ENCODE measurements at places on chromosomes 4 and X.

GRCh38 chr4:163815776-163816175, 321.3 kb downstream of the TMA16 start:
- DNase-seq, result no peak

GRCh38 chrX:102846544-102847236, 90.4 kb upstream of the RAB40AL start:
- DNase-seq, result no peak

- DNase-seq, result no peak
Measured at GRCh38 chr4:70667740-70668535, 1.6 kb upstream of the JCHAIN start.

DNA sequence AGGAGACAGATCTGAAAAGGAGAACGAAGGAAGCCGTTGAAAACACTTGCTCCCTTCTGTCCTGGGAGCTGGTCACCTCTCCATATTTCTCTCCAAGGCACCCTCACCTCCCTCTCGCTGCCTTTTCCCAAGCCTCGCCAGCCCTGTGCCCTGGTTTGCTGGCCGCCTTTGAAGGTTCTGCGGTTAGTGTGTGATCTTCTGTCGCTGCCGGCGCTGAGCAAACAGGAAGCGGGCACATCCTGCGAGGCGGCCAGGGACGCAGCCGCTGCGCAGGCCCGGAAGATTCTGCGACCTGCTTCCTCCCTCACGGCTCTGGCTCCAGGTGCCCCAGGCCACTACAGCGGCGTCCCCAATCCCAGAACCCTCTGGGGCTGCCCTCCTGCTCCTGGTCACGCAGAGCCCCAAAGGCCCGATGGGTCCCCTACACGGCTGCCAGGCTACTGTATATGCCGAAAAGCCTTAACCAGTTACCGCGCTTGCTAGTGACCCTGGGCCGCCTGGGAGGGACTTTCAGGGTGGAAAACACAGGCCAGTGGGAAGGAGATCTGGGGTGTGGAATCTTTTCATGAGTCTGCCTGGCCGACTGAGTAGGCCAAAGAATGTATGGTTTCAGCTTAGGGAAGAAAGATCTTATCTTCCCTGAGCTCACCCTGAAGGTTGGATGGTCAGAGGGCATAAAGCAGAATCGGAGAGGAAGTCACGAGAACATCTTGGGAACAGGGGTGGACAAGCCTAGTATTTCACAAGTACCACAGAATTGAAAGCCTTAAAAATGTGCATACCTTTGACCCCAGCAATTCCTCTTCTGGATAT, 2.3 kb upstream of the SASH3 start:
- peak; percentile 54 for DNase-seq

DNA sequence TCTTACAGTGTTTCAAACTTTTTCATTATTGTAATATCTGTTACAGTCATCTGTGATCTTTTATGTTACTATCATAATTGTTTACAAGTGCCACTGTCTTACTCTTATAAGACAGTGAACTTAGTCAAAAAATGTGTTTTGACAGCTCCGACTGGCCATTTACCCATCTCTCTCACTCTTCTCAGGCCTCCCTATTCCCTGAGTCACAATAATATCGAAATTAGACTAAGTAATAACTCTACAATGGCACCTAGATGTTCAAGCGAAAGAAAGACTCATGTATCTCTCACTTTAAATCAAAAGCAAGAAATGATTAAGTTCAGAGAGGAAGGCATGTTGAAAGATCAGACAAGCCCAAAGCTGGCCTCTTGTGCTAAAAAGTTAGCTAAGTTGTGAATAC, 184.2 kb downstream of the CDS1 start:
- no peak for DNase-seq

DNA sequence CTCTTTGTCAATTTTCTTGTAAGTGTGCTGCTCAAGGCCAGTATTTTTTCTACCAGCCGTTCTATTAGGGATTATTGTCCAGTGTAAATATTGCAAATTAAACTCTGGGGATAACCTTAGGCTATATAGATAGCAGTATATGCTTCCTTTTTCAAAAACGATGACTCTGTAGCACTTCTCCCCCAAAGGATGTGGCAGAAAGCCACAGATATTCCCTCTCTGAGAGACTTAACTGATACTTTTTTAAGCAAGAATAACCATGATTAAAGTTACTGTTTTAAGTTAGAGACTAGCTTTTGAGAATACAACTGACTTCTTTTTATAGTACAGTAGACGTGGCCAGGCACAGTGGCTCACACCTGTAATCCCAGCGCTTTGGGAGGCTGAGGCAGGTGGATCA, 130.0 kb downstream of the FHIP1A start:
- no peak for DNase-seq

DNA sequence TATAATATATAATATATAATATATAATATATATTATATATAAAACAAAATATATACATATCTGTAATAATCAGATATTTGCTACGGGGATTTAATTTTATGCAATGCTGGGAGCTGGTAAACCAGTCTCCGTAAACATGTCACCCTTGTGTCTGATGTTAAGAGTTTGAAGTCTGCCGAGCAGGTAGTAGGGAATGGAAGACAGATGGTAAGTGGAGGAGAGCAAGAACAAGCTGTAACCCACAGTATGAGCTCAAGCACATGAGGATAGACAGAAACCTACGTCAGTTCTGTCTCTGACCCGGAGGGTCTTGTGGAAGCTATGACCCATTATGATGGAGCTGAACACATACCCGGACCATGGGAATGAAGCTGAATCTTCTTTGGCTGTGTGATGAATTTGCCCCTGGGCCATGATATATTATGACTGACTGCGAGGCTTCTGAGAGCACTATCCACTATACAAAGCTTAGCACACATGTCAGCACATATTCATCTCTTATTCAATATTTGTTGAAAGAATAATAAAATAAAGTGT, 46.2 kb downstream of the TIGD2 start:
- no peak for DNase-seq

DNA sequence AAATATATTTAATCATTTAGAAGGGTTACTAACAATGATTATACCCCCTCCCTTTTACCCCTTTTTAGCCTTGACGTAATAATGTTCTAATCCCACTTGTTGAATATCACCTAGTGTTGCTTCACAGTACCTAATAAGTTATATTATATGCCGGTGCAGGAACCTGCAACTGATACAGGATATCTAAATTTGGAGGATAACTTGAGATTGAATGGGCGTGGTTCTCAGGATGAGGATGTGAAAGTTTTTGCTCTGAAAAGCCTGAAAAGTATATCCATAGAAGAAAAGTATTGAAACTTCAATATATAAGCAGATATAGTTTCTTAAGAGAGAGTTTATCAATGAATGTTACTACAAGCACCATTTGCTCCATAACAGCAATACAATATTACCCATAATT, 59.8 kb downstream of the ZNF711 start:
- no peak for DNase-seq

DNA sequence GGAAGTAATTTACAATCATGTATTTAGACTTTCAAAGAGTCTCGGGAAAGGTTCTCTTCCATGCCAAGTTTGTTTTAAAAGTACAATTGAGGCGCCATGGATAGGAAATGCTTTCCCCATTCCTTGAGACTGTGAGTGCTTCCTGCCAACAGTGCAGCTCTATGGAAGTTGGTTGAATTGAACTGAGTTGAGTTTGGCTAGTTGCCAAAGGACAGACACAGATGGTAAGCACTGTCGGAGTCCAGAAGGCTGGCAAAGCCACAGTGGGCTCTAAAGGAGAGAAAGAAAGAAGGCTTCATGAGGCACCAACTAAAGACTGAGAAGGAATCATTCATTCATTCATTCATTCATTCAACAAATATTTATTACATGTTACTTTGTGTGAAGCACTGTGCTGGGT, 4.3 kb upstream of the KCNE5 start:
- DNase-seq, result no peak

DNA sequence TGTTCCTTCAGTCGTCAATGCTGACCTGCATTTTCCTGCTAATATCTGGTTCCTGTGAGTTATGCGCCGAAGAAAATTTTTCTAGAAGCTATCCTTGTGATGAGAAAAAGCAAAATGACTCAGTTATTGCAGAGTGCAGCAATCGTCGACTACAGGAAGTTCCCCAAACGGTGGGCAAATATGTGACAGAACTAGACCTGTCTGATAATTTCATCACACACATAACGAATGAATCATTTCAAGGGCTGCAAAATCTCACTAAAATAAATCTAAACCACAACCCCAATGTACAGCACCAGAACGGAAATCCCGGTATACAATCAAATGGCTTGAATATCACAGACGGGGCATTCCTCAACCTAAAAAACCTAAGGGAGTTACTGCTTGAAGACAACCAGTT, 12.6 kb downstream of the TLR8 start:
- no peak for DNase-seq

GRCh38 chr4:169440446-169440845, 169.7 kb upstream of the SH3RF1 start:
- no peak for DNase-seq

DNA sequence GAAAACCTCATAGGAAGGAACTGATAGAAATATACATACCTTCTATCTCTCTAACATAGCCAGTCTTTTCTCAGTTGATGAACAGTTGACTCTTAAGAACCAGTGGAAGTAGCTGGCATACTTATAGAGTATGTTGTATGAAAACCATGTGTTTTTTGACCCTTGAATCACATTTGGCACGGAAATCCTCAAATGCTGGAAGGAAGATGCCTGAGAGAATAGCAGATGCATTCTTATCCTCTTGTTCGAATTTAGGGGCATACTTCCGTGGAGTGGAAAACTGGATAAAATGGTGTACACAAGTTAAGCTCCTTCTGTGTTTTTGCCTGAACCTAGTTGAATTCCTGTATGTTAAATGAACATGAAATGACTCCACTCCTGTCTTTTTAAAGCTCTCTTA, 145.5 kb downstream of the PCDH7 start:
- no peak for DNase-seq

DNA sequence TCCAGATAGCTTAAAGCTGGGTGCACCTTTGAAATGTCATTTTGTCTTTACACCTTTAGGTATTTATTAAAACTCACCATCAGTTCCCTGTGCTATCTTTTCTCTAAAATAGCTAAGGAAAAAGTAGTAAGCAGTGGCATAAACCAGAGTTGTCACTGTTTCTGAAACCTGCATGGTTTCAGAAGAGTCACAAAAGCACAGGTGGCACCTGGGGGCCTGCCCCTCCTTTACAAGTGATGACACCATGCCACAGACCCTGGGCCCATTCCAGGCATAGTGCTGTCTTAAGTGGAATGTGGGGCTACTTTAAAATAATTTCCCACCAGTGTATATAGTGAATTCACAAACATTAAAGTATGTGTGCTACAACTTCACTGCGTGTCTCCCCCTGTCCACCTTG, 47.8 kb downstream of the DCUN1D4 start:
- no peak for DNase-seq

DNA sequence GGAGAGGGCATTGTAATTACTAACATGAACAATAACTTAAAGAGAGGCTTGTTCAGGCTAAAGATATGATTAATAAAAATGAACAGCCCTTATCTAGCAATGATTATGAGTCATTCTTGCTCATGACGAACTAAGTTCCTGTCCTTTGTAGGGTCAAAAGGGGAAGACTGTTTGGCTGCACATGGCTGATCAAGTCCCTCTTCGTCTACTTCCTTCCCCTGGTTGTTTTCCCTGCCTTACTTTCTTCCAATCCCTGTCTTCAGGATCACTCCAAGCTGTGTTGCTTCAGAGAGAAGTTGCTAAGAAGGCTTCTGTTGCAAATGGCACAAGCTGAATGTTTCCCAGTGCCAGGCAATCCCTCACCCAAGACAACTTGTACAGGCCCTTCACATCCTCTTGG, 115.0 kb upstream of the HS3ST1 start:
- DNase-seq, result no peak

- DNase-seq, result no peak
Measured at GRCh38 chrX:9279234-9279544, 185.7 kb upstream of the TBL1X start.

DNA sequence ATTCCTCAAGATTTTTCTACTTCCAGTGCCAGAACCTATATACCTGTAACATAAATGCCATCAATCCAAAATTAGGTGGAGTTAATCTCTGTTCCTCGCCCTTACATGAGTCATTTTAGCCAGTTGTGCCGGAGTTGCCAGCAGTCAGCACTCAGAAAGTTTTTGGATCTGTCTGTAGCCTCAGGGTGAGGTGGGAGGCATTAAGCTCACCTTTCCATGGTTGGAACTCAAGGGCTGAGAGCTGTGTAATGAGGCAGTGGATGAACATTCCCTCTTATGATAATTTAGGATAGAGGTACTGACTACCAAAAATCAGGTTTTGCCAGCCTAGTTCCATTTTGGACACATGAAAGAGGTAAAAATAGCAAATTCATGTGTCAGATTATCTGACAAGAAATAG, 1553.1 kb upstream of the ADGRL3 start:
- DNase-seq, result no peak

DNA sequence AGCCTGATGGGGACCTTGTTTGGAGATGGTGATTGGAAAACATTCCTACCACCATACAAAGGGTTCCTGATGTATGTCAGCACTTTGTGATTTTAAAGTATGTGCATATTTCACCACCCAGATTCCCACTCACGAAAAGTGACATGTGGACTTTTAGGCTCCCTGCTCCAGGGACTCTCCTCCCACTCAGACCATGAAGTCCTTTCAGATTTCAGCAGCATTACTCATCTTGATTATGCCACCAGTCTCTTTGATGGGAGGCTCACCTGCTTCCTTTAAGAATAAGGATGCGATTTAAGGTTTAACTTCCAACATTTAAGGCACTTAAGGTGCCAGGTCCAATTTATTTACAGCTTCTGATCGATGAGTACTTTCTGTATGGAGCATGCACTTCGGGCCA, 204.4 kb downstream of the PPARGC1A start:
- no peak for DNase-seq

- no peak for DNase-seq
Measured at GRCh38 chr4:165662341-165662740, 210.7 kb upstream of the TLL1 start.

GRCh38 chrX:131288738-131289511, at the start of gene IGSF1:
Gene IGSF1 (minus strand): TSS chrX:131289306. CDS start chrX:131286674, 2,632 bp downstream.
- no peak for DNase-seq

GRCh38 chrX:13376857-13377549, 57.1 kb upstream of the ATXN3L start:
- DNase-seq, result no peak

DNA sequence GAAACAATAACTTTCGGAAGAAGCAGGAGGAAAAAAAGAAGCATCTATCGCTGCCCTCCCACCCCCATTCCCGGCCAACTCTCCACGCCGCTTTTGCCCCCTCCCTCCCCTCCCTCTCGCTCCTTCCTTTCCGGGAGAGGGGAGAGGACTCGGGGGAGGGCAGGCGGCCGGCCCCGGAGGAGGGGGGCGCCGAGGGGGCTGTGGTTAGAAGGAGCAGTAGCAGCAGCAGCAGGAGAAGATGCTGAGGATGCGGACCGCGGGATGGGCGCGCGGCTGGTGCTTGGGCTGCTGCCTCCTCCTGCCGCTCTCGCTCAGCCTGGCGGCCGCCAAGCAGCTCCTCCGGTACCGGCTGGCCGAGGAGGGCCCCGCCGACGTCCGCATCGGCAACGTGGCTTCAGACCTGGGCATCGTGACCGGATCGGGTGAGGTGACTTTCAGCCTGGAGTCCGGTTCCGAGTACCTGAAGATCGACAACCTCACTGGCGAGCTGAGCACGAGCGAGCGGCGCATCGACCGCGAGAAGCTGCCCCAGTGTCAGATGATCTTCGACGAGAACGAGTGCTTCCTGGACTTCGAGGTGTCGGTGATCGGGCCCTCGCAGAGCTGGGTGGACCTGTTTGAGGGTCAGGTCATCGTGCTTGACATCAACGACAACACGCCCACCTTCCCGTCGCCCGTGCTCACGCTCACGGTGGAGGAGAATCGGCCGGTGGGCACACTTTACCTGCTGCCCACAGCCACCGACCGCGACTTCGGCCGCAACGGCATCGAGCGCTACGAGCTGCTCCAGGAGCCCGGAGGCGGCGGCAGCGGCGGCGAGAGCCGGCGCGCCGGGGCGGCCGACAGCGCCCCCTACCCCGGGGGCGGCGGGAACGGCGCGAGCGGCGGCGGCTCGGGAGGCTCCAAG, 1.3 kb downstream of the PCDH7 start:
- DNase-seq, result no peak

Data from activated CD4-positive, alpha-beta T cell treated with anti-CD3 and anti-CD28 coated beads for 1 hour (primary cell).